ENCODE measurements at places on chromosomes 3 and 15.

GRCh38 chr15:80036071-80036470 lies 23.4 kb upstream of the ZFAND6 start:
- no peak for DNase-seq

DNA sequence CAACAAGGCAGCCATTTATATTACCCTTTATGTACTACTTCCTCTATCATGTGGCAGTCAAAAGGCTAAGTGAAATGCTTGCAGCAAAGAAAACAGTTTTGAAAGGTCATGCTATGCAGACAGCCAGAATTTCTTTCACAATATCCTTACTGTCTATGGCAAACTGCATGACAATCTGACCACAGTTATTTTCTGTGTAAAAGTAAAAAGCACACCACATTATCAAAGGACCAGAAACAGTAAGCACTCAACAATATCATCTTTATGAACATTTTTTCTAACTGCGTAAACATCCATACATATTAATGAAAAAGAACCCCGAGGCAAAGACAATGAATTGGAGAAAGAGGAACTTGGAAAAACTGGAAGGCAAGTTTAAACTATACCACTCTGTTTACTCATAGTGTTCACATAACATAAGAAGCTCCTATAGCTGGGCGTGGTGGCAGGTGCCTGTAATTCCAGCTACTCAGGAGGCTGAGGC lies 47.9 kb downstream of the PIK3CB start:
- DNase-seq: no peak

DNA sequence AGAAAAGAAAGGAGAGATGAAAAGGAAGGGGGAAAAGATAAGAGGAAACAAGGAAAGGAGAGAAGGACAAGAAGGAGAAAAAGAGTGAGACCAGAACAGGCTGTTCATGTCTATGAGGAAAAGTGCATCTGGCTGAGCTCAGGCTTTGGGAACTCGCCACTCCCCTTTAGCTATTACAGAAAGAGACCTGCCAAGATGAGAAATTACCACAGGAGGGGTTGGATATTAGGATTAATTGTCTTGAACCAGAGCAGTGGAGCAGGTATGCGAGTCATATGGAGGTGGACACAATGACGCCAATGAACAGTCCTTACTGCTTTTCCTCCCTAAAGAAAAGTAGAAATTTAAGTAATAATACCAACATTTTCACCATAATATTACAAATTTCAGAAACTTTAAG lies 577.0 kb upstream of the ARRDC4 start:
- DNase-seq: no peak

DNA sequence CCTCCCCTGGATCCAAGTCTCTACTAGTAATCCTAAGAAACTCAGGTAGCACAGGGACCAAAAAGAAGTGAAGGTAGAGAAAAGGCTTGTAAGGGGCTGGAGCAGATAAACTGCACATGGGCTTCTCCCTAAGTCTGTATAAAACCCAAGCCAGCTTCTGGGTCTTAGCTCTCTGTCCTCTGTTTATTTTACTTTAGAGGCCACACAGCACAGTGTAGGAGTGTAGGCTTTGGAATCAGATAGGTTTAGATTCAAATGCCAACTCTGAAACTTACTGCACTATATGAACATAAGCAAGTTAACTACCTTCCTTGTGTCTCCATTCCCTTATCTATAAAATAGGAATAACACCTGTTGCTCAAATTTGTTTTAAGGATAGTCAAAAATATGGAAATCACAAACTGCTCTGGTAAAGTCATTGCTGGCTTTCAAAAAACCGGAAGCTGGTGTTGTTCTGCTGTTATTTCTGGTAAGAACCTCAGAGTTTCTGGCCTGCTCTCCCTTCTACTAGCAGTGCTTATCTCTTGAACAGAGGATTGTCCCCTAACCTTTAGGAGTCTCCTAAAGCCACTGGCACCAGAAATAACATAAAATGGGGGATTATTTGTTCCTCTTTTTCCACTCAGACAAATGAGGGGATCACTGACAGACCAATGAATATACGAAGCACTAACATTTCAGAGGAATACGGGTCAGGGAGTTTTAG lies 33.8 kb downstream of the PIK3R4 start:
- DNase-seq: no peak

- DNase-seq: no peak
Observed at GRCh38 chr3:134039161-134039862, 9.6 kb upstream of the SLCO2A1 start.

GRCh38 chr3:56928379-56929068 lies 126.8 kb upstream of the ARHGEF3 start:
- DNase-seq: peak; percentile 14

DNA sequence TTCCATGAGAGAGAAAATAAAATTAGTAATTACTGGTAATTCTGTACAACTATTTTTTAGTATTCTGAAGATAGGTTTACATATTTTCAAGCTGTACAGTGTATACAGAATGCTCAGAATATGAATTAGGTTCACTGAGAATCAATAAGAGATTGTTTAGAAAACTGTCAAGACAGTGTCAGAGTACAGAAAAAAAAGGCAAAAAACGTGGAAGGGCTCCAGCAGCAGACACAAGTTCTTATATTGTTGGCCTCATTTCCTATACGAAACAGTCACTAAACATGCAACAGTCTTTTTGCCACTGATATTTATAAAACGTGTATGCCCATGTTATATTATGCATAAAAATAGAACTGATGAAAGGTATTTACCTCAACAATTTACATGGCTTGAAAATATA lies 103.9 kb downstream of the ISL2 start:
- DNase-seq: no peak

DNA sequence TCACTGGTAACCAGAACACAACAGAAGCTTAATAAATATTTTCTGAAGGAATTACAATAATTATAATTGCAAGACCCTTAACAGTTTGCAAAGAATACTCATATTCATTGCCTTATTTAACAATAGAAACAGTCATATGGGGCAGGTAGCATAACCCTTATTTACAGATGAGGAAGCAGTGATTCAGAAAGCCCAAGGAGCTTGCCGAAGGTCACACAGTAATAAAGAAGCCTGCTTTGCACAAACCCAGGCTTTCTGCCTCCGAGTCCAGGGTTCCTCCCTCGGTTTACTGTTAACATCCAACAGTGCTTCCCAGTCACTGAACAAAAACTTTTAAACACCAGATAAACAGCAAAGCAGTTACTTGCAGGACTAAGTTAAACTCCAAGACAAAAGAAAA lies 35.3 kb downstream of the SRGAP3 start:
- DNase-seq: no peak

DNA sequence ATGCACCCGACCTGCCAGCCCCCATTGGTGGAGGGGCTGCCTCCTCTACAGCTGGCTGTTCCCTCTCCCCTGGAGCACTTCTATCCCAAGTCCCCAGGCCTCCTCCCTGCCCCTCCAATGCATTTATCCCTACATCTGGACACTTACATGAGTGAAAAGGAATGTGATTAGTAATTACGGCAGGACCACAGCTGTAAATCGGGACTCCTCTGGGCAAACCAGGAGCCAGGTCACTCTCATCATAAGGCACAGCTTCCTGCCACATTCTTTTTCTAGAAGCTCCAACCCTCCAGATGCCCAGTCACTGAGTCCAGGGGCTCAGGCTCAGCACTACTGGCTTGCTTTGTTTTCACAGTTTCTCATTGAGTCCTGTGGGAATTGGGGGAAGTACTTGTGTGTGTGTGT lies 54.3 kb downstream of the IL20RB start:
- DNase-seq: no peak

DNA sequence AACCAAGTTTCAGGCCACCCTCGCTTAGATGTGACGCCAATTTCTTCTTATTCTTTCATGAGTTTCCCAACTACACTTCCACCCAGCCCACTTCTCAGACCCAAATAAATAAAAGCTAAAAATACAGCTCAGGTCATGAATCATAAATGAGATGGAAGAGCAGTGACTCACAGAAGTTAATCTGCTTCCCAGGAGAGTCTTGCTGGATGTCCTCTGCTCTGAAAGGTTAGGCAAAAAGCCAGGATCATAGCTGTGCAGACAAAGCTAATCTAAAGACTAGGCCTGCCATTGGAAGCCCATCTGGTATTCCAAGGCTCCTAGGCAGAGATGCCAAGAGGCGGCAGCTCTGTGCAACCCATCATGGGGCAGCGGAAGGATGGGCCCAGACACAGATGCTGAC lies 24.1 kb downstream of the SHC4 start:
- DNase-seq: peak; percentile 90

DNA sequence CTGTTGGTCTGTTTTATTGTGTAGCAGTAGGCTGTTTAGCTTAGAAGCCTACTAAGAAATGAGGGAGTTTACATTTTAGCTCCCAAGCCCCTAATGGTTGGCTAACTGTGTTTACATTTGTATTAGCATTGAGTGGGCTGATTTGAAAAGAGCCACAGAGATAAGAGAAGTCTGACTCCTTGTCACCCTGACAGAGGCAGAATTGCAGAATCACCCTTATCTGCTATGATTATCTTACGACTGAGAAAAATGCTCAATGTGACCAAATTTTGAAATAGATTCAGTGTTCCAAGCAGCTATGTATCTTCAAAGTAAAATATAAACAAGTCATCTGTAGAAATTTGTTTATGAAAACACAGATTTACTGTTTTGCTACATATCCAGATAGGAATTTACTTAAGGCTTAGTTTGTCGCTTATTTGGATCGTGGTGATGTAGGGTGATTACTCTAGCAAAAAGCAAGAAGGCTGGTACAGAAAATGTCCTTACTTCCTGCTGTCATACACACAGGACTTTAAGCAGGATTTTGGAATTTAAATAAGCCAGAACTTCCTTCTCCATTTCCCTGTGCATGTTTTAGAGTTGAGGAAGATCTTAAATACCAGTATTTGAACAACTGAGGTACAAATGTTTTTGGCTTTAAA lies 19.0 kb downstream of the SEMA6D start:
- no peak for DNase-seq

DNA sequence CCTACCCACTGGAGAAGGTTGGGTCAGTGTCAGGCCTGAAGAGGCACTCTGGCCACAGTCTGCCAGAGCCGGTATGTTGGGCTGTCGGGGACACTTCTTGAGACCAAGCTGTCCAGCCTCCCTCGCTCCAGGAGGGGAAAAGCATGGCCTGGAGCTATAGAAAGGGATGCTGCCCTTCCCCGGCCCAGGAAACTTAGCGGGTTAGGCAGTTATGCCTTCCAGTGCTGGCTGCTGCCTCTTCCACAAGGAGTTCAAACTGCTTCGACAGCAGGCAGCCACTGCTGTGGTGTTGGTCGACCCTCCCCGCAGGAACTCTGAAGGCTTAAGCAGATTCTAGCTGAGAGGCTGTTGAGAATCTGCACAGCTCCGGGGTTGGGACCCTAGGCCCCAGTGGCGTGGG lies 819.4 kb downstream of the DIPK2A start:
- no peak for DNase-seq

DNA sequence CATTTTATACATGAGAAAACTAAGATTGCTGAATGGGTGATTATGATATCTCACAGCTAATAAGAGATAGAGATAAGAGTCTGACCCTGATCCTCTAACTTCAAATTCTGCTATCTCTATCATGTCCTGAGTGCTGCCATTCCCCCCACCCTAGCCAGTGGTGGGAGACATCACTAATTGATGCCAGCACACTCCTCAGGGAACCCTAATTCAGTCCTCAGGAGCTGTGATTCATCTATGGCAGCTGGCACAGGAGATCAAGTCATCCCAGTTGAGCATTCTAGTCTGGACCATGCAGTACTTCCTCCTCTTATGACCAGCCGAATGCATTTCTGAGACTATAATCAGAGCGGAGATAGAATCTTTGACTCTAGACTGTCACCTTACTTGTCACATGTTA lies 71.9 kb downstream of the SYNM start:
- DNase-seq: no peak

DNA sequence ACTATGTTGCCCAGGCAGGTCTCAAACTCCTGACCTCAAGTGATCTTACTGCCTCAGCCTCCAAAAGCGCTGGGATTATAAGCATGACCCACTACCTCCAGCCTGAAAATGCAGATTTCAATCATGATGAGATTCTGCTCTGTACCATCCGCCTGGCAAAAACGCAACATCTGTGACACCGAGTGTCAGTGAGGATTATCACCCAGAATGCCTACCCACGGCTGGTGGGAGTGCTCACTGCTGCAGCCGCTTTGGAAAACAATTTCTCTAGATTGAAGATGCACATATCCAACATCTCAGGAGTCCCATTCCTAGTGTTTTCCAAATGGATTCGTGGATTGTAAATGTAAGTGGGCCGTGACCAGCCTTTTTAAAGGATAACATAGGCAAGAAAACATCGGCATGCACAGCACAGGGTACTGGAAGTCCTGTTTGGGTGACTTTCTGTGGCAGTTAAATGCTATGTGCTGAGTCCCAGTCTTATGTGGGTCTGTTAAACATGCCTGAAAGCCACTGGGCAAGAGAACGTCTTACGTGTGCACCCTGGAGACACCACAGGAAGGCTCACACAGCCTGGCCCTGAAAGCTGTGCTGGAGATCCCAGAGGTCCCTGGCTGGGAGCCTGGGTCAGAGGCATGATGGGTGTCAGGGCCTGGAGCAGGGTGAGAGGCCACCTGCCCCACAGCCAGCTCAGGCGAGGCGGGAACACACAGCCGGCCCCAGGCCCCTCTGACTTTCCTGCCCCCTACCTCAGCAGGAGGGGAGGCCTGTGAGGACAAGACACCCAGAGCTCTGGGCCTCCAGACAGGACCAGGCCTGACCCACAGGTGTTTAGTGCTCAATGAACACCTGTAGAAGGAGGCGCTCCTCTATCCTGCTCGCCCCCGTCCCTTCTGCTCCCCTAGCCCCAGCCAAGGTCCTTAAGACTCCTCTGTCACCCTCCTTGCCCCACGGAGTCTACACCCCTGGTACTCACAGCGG lies 918 bp downstream of the PRSS50 start:
- no peak for DNase-seq

- no peak for DNase-seq
Observed at GRCh38 chr15:92056875-92057274, 203.4 kb downstream of the SLCO3A1 start.

DNA sequence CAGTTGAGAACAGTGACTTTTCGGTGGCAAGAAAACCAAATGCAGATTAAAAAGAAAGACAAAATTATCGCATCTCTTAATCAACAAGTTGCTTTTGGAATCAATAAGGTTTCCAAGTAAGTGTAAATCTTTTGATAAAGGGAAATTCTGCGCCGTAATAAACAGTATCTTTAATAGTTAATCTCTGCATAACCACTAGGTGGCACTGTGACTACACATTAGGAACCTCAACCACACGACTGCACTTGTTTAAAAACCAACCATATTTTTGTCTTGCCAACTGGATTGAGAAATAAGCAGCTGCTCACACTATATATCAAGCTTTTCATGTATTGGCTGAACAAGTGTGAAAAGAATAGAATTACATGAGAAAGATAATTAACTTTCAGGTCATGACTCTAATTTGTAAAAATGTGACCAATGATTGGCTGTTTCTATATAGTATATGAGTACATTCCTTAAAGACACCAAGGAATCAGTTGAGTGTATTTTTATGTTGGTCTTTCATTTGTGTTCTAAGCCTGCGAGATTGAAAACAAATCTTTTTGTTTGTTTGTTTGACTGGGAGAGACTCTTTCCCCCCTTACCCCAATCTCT lies 72.7 kb downstream of the DZIP3 start:
- peak; percentile 58 for DNase-seq

All from RCC 7860 (cell line).